ENCODE measurements at places on chromosomes 16 and 17.

GRCh38 chr17:56751145-56751738 lies 82.5 kb downstream of the C17orf67 start:
- DNase-seq: no peak

DNA sequence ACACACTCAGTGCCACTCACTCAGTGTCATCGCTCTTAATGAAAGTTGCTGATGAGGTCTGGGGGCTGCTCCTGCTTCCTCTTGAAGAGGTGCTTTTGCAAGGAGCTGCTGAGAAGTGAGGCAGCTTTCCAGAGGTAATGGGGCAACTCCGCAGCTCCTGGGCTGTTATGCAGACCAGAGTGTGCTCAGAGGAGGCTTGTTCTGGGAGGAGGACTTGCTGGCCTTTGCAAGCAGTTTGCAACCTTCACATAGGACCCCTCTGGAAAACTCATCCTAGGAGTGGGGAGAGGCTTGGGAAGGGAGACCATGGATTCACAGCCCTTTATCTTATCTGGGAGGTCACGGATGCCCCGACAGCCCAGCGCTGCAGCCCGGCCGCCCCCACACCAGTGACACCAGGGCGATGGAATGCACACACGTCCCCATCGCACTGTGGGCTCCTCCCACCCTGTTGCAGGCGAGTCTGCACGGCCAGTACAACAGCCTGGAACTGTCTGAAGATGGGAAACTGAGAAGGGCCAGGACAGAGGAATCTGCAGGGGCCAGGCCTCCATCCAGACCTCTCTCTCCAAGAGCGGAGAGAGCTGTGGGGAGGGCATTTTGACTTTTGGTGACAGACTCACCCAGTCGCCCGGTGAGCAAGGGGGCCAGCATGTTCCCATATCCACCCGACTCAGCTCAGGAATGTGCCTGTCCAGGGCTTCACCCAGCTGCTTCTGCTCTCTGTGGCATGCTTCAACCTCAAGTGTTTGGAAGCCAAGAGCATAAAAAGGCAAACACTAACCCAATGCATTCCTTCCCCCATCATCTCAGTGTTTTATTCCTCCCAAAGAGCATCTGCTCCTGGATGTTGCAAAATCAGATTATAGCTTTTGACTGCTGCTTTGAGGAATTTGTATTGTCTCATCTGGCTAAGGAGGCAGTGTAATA lies 78.6 kb upstream of the ZNF469 start:
- DNase-seq: no peak

DNA sequence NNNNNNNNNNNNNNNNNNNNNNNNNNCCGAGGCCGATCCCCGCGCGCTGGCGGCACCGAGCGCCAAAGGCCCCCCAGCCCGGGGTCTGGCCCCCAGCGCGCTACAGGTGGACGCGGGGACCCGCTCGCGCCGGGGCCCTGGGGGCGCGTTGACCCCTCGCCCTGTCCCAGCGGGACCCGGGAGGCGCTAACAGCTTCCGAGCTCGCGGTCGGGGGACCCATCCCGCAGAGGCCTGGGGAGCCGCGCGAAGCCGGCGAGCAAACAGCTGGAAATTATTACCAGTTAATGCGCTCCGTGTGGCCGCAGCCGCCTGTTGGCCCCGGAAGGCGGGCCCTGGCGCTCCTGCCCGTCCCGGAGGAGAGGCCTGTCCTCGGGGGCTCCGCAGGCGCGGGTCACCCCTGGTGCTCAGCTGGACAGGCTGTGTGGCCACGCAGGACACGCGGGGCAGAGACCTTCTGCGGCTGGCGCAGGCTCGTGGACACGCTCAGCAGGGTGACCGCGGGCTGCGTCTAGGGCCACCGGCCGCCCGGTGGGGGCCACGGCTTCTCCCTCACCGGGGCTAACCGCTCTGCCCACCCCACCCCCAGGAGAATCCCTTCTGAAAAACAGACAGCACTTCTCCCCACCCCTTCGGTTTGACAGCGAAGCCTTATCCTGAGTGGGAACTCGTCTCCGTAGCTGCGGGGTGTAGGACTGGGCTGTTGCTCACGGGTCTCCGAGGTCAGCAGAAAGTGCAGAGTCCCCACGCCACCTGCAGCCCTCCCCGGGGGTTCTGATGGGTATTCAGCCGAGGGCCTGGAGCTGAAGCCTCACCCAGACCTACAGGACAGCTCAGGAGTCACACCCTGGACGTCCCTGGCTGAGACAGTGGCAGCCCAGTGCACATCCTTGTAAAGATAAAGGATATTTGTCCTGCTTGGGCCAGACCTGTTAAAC lies 138.7 kb upstream of the RPH3AL start:
- DNase-seq: peak; percentile 41

- DNase-seq: no peak
Measured at GRCh38 chr17:7019367-7019766, 3.5 kb upstream of the BCL6B start.

GRCh38 chr17:28371245-28372202 lies at the start of gene SARM1:
SARM1 (plus strand) TSS chr17:28371694; CDS start chr17:28372033, 339 bp downstream.
- peak; percentile 80 for DNase-seq

DNA sequence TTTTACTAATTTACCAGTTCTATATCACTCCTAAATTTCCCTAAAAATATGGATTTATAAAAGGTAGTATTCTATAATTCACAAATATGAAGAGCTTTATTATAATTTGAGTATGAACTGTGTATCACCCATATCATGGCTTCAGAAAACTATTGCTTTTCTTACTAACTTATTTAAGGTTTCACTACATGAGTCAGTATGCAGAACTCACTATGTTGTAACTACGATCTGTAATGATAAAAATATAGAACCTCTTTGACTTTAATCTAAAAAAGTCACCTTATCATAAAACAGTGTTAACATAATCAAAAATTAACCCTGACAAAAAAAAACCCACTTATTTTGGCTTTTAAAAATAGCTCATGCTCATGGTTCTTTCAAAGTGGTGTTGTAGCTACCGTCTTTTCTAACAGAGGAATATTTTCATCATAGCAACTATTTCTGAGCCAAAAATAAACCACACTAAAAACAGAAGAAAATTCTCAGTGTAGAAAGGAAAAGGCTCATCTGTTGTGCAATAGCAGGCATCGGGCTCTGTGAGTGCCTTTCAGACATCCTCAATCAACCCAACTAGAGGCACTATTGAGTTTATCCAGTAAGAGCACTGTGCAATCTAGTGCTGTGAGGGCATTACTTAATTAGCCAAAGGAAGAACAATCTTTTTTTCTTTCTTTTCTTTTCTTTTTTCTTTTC lies 42.1 kb downstream of the ITGAM start:
- no peak for DNase-seq

DNA sequence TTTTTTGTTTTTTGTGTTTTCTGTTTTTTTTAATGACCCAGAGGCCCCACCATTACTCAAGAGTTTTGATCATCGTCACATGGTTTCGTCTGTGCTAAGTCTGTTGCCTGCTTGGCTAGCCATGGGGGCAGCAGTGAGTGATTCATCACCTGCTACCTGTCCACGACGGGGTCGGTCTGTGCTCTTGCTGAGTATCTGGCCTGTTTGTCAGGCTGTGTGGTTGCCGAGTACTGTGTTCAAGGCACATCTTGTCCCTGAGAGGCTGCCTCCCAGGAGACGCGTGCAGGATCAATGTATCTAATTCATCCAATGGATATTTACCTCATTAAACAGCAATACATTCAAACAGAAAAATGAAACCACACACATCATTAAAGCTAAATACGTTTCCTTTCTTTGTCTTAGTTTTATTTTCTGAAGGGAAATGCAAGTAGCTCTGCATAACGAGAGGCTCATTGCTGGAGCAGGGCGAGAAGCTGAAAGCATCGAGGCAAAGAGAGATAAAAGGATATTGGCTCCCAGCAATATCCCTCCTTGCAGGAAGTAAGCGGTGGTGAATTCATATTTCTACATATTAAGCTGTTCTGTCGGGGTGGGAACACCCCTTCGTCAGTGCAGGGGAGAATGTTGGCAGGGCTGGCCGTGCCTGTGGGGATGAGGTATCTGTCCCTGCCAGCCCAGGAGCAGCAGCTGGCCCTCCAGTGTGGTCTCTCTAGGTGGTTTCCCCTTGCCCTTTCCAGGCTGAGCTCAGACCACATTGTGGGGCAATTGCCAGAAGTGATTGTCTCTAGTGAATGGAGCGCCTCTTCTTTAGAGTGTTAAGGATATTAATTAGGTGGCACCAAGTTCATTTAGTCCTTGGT lies 166.2 kb upstream of the ASIC2 start:
- no peak for DNase-seq

DNA sequence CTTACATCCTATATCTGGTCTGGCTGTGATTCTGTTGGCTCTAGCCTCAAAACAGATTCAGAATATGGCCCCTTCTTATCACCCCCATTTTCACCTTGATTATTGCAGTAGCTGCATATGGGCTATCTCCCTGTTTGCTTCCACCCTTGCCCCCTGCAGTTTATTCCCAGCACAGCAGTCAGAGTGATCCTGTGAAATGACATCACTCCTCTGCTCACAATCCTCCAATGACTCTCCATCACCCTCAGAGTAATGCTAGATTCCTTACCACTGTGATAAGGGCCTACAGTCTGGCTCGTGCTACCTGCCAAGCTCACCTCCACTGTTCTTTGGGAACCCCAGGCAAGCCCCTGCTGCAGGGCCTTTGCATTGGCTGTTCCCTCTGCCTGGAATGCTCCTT lies 92.5 kb downstream of the ASIC2 start:
- DNase-seq: no peak

DNA sequence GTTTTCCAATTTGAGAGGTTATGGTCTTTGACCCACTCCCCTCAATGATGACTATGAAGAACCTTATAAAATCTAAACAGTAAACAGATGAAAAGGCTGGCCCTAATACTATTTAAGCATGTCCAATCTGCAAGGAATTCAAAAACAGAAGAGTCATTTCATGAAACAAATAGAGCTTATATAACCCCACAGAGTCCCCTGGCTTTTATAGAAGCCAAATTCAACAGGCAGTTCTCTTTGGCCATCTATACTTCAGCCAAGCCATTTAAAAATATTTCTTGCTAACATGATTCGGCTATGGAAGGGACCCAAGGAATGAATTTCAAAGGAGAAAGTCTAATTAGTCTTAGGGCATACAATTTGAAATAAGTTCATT lies 43.4 kb downstream of the SPOP start:
- DNase-seq: no peak

- no peak for DNase-seq
Measured at GRCh38 chr17:77345260-77345910, 204.6 kb downstream of the SEC14L1 start.

GRCh38 chr17:2067608-2068024 lies 12.7 kb downstream of the HIC1 start:
- DNase-seq: no peak

- no peak for DNase-seq
Measured at GRCh38 chr17:79137789-79138165, 63.2 kb downstream of the ENGASE start.

DNA sequence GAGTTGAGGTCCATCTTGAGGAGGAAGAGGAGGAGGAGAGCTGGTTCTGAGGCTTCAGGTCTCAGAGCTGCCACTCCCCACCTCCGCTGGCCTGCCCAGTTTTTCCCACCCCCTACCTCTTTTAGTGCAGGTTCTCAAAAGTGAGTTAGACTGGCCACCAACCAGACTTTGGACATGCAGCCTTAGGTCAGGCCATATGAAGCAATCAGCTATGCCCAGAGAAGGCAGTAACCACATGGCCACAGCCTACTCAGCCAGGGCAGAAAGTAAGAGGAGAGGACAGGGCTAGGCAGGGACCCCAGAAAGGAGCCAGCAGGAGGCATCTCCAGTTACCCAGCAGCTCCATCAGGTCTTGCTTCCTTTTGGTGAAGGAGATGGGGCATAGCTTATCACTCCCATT lies 9.0 kb downstream of the MYO15A start:
- no peak for DNase-seq

DNA sequence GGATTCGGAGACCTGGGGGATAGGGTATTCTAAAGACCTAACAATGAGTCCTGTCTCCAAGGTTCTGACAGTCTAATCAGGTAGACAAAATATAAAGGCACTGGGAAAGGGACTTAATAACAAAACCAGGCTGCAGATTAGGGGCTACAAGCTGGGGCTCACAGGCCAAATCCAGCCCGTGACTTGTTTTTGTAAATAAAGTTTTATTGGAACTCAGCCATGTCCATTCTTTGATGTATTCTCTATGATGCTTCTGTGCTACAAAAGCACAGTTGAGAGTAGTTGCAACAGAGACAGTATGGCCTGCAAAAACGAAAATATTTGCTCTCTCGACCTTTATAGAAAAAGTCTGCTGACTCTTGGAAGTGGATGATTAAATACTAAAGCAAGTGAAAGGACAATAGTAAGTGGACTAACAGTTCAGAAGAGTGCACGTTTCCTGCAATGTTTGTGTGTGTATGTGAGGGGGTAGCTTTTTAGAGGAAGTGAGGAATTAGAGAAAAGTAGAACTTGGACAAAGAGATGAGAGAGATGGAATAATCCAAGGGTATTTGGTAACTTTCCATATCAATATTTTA lies 115.4 kb upstream of the ZFHX3 start:
- no peak for DNase-seq

DNA sequence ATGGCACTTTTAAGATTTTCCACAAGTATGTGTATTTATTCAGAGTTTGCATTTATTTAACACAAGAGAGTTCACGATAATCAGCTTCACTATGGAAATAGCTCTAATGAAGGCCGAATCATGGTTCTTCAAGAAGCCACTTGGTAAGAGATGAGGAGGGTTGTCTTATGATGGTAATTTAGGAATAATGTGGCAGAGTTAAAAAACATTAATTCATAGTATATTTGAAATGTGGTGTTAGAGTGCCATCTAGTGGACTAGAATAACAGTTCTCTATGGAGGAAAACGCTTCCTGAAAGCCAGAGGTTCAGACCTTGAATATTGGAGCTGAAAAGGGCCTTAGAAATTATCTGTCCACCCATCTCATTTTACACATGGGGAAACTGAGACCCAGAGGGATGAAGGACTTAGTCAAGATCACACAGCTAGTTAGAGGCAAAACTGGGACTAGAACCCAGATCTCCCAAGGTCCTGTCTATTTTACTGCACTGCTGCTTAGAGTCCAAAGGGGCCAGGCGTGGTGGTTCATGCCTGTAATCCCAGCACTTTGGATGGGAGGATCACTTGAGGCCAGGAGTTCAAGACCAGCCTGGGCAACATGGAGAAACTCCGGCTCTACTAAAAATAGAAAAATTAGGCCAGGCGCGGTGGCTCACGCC lies 33.8 kb upstream of the KPNB1 start:
- no peak for DNase-seq

DNA sequence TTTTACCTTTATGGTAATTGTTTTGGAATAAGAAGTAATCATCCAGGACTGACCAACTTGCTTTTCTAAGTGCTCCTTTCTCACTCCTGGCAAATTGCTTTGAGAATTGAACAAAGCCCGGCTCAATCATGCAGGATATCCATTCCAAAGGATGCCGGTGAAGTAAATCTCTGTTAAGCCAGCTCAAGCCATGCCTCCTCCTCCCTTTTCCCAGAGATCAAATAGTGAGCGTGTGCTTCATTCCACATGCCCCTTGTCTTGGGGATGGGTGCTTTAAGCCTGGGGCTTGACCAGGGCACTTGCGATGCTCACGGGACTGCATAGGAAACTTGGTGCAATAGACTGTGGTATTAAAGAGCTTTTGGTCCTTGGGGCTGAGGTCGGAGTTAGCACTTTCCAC lies 90.7 kb downstream of the UTP18 start:
- DNase-seq: no peak

- DNase-seq: no peak
Measured at GRCh38 chr17:74785981-74786360, 9.8 kb upstream of the NAT9 start.
